NCI-H146 (cell line): ENCODE measurements at places on chromosomes 7 and 10.

- no peak for DNase-seq
Measured at GRCh38 chr10:102646610-102647442, 2.5 kb downstream of the TRIM8 start.

DNA sequence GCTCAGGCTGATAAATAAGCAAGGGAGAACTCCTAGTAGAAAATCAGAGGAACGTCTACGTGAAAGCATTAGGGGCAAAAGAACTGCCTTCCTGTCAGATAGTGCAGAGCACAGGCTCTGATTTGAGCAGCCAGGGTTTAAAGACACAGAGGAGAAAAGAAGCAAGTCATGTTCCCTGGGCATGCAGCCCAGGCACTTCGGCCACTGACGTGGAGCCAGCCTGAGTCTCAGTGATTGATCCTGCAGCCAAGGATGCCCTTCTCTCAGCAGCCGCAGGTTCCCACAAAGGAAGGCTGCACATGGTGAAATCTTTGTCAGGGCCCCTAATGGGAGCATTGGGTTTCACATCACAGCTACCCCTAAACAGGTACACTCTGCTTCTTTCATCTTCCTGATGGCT, 161.7 kb upstream of the HPS1 start:
- DNase-seq: no peak

- no peak for DNase-seq
Measured at GRCh38 chr7:111324228-111324627, 233.3 kb downstream of the LRRN3 start.

GRCh38 chr10:89810908-89811525, 109.6 kb downstream of the KIF20B start:
- DNase-seq: peak; percentile 99

DNA sequence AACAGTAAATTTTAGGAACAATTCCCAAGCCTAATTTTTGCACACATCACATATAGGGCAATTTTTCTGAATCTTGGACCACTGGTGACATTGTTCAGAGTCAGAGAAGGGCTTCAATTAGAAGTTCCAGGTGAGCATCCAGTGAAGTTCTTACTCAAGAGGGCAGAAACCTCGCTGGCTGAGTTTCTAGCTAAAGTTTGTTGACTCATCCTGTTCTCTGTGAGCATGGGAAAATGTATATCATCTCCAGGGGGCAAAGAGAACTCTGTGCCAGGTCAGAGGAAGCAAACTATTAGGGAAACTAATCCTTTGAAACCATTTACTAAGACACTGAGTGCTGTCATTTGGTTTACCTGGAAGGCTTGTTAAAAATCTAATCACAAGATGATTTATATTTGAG, 695.6 kb upstream of the IGFBP3 start:
- no peak for DNase-seq
